Head of caudate nucleus (tissue), 42 donors: ENCODE measurements at places on chromosomes 4 and X.

DNA sequence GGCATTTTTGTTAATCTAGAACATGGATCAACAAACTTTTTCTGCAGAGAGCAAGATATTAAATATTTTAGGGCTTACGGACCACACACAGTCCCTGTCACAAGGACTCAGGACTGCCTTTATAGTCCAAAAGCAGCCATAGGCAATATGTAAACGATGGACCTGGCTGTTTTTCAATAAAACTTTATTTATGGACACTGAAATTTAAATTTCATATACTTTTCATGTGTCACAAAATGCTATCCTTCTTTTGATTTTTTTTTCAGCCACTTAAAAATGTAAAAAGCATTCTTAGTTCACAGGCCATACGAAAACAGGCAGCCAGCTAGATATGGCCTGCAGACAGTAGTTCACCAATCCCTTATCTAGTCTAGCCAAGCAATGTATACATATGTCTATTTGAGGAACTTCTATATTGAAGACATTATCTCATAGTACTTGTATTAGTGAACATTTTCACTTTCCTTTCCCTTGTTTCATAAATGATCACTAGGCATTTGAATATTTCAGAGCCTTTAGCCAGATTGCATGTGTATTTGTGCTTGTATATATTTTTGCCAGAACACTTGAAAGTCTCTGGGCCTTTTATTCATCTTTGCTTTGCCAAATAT lies 350.9 kb downstream of the RPA4 start:
- no peak for DNase-seq

DNA sequence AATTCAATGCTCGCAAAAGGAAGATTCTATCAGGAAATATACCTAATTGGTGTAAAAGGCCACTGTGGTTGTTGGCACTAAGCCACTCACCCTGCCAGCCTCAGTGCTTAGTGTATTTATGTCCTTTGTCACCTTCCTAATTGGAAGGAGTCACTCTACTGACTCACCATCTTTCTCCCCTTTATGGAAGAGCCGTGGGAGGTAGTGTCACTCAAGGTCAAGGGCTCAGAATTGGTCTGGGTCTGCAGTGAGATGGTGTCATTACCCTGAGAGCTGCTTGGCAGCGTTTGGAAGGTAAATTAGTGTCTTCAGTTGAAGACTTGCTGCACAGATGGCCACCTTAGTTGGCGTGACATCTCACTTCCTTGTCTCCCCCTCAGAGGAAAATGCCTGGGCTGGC lies 41.7 kb upstream of the CDKN2AIP start:
- DNase-seq, result no peak

GRCh38 chr4:16807355-16807754 lies 91.1 kb downstream of the LDB2 start:
- no peak for DNase-seq

DNA sequence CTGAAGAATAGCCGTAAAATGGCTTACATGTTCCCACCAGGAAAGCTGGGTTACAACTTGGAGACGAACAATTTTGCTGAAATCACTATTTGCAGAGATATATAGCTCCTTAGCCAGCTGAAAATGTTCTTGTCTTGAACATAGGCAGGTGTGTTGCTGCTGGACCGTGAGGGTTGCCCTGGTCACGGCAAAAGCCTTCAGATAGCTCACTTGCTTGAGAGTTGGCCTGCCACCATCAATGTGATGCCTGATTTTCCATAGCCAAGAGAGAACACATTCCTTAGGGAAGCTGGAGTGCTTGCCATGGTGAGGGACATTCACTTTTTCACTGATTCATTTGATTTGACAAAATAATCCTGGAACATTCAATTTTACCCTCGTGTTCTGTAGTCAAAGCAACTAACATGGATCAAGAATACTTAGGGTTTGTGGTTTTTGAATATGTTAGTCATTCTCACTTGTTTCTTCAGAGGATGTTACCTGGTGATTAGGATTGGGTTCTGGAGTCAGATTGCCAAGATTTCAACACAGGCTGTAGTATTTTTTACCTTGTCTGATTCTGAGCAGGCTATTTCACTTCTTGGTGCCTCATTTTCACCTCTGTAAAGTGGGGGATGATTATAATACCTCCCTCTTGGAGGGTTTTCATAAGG lies 536.9 kb downstream of the RAPGEF2 start:
- no peak for DNase-seq

DNA sequence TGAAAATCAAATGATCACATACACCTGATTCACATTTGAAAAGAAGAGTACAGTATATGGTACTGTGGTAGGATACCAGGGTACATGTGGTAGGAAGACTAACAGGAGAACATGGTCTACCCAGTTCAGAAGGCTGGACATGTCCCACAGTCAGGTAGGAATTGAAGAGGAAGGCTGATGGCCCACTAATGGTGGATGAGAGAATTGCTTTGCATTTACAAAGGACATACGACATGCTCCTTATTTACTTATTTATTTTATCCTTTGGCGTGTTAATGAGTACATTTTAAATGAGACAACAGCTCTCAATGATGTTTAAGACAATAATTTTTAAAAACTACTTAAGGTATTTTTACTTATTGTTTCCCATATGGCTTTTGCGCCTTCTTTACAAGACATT lies 106.7 kb upstream of the BMP2K start:
- no peak for DNase-seq

- DNase-seq, result no peak
These were observed 177.3 kb upstream of the DKK2 start for GRCh38 chr4:107213410-107213809.

DNA sequence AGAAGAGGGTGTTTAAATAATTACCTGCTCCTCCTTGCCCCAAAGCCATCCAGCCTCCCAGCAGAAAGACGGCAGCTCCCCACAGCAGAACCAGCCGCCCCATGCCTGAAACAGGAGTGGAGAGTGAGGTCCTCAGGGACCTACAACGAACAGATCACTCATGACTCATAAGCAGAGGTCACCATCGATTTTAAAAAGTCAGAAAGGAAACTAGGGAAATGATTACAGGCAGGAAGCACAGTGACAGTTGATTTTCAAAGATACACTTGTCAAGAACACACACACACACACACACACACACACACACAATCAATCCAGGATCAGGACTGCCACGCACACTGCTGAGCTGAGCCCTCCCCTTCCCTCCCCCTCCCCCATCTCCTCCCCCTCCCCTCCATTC lies at the start of gene CRLF2:
TSS of gene CRLF2 (minus strand) at position 118 of the 400 bp plus-strand sequence. CDS start at position 103, 15 bp downstream.
- no peak for DNase-seq

- DNase-seq, result no peak
These were observed 922.5 kb downstream of the RPA4 start for GRCh38 chrX:97806238-97806637.

GRCh38 chrX:45758738-45759397 lies 558.2 kb upstream of the DIPK2B start:
- DNase-seq, result no peak

DNA sequence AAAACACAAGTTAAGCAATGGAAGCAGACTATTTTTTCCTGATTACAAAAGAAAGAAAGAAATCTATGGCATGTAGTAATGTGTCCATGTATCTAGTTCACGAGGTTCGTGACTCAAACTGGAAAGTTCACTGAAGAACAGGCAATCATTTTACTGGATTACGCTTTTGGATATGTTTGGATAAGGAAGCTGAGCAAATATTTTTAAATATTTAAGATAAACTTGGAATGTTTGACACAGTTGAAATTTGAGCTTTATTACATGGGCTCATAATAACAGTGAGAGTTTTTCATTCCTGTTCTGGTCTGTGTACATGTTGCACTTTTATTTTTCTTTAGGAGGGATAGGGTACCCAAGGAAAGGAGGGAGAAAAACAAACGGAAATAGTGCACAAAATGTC lies 244.2 kb upstream of the GK2 start:
- DNase-seq, result no peak

DNA sequence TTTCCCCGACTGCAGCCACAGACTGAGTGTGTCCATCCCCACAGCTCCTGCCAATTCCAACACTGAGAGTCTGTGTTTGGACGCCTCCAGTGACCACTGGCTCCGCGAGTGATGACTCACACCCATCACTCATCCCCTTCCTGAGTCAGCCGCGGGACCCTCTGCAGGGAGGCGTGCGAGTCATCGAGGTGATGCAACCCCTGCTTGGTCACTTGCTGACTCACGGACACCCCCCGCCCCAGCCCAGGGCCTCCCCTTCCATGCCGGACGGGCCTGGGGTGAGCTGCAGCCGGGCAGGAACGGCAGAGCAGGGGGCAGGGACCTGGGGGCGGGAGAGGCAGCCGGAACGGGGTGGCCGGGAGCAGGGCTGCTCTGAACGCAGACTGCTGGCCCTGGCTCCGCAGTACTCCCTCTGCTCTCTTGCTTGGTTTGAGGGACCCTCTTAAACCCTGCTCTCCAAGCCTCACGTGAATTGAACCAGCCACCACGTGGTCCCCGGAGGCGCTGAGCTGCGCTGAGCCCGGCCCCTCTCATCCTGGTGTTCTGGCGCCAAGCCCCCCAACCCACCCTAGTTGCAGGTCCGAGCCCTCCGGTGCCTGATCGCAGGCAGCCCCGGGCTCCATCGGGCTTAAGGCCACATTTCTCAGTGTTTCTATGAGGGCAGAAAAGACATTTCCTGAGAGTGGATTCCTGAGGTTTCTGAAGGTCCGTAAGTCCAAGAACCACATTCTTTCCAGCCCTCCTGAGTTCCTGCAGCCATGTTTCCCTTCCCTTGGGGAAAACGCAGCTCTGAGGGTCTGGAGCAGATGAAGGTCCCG lies 32.4 kb downstream of the FGFRL1 start:
- DNase-seq, result peak; percentile 80

DNA sequence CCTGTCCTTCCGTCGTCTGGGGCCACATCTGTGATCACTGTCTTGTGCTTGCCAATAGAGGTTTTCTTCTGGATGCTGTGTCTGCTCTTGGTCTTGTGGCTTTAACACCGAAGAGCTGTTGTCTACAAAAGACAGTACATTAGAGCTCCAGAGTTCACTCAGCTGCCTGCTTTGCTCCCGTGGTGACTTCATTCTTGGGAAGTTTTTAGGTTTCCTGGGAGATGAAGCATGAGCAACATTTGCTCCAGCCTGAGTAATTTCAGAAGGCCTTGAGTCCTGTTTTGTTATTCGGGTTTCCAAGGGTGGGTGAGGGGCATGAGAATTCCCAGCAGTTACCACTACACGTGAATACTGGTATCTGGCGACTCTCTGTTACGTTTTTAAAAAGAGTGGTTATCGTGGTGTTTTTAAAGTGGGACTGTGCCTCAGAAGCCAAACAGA lies 189.2 kb downstream of the SHROOM3 start:
- DNase-seq, result no peak

GRCh38 chr4:172547724-172548123 lies 620.9 kb upstream of the GALNT7 start:
- no peak for DNase-seq

- DNase-seq, result no peak
These were observed 384.4 kb upstream of the PABPC4L start for GRCh38 chr4:134585972-134586371.

- DNase-seq, result peak; percentile 65
These were observed 112.7 kb downstream of the DHX15 start for GRCh38 chr4:24471486-24472160.

GRCh38 chr4:133186210-133186609 lies 37.1 kb downstream of the PCDH10 start:
- no peak for DNase-seq

- no peak for DNase-seq
These were observed 54.1 kb downstream of the TLR10 start for GRCh38 chr4:38728631-38729141.

DNA sequence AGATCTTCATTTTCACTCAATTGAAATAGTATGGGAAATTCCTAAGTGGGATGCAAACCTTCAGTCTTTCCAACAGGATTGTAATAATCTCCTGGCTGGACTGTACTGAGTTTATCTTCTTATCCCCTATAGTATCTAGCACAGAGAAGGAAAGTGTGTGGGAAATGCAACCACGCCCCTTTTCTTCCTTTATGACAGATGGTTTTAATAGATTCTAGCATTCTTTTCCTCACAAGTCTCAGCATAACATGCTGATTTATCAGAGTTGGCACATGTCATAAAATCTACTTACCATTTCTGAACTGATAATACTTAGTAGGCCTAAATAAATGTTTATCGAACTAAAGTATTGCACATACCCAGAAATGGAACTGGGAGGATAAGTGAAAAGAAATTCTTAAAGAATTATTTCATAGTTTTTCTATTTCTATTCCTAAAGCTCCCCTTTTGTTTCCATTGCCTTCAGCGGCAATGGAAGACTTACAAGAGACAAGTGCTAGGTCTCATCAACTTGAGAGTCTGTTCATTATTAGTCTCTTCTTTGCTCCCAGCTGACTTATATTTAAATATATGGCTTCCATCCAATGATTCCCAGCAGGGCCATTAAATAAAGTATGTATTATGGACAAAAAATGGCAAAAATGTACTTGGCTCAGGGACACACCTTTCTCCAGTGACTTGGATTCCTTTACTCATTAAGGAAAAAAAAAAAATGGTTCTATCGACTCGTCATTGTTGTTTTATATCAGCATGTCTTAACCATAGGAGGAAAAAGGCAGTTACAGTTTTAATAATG lies 484.5 kb downstream of the IL1RAPL1 start:
- DNase-seq, result no peak

GRCh38 chr4:1609901-1610790 lies 74.0 kb downstream of the FAM53A start:
- no peak for DNase-seq

GRCh38 chr4:7156761-7157488 lies 35.4 kb upstream of the SORCS2 start:
- DNase-seq, result no peak

DNA sequence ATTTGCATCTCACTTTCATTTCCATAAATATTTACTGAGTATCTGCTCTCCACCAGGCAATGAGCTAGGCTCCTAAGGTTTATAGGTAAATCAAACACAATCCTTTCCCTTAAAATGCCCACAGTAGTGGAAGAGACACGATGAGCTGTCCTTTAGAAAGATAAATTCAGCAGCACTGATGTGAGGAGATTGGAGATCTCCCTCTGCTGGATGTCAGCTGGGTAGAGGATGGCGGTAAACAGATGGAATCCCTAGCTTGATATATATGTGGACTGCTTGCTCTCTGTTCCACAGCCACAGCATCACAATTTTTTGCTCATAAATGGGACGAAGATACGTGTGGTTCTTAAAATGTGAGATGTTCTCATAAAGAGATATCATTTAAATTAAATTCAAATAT lies 216.4 kb upstream of the RASGEF1B start:
- no peak for DNase-seq

- DNase-seq, result no peak
These were observed 63.5 kb downstream of the ENOPH1 start for GRCh38 chr4:82493721-82494425.

DNA sequence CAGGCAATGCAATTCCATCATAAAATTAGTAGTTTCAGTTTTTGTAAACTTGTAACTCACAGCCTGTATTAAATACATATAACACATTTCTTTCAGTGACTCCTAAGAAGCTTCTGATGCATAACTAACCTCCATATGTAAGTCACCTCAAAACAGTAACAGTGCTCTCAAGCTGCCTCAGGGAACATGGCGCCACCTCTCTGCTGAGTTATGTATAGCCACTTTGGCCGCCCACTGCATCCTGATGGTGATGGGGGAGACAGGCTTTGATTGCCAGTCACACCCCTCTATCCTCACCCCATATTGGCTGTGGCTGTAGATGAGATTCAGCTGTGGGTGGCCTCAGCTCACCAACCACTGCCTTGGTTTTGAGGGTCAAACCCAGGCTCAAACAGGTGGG lies 54.3 kb downstream of the LRBA start:
- peak; percentile 7 for DNase-seq

GRCh38 chr4:95556207-95556859 lies 7.6 kb upstream of the UNC5C start:
- DNase-seq, result no peak
